ENCODE measurements at places on chromosomes 2 and 18.

- DNase-seq, result no peak
Observed at GRCh38 chr2:2871480-2872308, 505.9 kb downstream of the EIPR1 start.

GRCh38 chr2:187541086-187542085 lies 12.8 kb downstream of the TFPI start:
- DNase-seq, result no peak

- DNase-seq, result no peak
Observed at GRCh38 chr2:1676091-1676912, 68.0 kb downstream of the PXDN start.

DNA sequence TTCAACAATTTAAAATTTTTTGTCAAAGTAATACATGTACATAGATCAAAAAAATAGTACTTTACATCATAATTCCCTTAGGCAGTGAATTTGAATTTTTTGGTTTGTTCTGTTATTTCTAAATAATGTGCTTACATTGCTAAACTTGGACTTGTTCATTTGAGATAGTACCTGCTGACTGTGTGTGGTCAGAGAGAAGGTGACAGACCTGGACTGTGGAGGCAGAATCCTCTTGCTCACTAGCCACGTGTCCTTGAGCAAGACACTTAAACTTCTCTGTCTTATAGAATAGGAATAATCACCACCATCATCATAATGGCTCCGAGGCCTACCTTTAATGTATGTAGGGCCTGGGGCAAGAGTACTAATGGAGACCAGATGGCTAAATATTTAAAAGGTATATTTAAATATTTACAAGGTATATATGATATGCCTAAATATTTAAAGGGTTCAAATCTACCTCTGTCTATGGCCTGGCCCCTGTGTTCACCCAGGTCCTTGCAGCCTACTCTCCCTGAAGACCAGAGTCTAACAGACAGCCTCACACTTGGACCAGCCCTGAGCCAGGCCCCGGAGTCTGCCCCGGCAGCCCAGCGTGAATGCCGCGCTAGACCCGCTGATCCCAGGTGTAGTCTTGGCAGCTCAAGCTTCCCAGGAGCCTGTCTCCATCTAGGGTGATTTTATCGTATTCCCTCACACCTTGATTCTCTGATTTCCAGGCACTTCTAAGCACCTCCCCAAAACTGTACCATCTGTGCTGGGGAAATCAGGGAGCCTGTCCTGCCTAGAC lies 33.5 kb downstream of the ZNF532 start:
- no peak for DNase-seq

GRCh38 chr18:58860747-58861231 lies 3.9 kb upstream of the ZNF532 start:
- no peak for DNase-seq

GRCh38 chr18:78006006-78006773 lies 756.5 kb downstream of the GALR1 start:
- no peak for DNase-seq

- no peak for DNase-seq
Observed at GRCh38 chr2:60880643-60881046, 729 bp upstream of the REL start.

GRCh38 chr2:154243685-154244084 lies 372.0 kb downstream of the GALNT13 start:
- no peak for DNase-seq

GRCh38 chr2:113937501-113937900 lies 47.6 kb downstream of the ACTR3 start:
- DNase-seq, result no peak

- no peak for DNase-seq
Observed at GRCh38 chr2:232330068-232330999, 48.2 kb upstream of the ALPP start.

- DNase-seq, result no peak
Observed at GRCh38 chr2:15147591-15147990, 413.5 kb downstream of the NBAS start.

GRCh38 chr2:34003795-34004194 lies 404.7 kb upstream of the FAM98A start:
- no peak for DNase-seq

DNA sequence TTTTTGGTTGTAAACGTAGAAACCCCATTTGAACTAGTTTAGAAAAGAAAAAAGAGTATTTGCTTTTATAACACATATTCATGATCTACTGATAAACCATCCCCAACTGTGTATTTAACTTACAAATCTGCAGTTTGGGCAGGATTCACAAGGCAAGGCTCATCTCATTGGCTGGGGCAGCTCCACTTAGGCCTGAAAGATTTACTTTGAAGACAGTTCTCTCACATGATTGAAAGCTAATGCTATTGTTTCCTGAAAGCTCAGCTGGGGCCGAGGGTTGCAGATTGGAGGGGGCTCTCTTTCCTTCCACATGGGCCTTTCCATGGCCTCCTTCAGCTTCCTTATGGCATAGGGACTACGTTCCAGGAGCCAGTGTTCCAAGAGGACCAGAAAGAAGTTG lies 47.4 kb downstream of the ARHGAP15 start:
- DNase-seq, result no peak

- DNase-seq, result no peak
Observed at GRCh38 chr2:64742678-64743077, 89.0 kb upstream of the SERTAD2 start.

DNA sequence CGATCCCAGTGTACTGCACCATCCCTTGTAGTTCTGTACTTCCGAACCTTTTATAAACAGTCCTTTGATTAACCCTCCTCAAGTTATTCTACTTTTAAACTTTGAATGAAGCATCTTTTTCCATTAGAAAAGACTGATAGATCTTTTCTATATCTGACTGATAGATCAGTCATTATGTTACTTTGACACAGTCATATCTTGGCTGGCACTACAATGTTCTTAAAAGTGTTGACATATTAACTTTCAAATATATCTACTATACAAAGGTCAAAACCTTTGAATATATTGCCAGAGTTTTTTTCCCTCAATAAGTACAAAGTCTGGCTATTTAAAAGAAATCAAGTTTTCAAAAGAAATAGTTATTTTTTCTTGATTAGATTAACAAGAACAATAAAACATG lies 35.4 kb upstream of the NABP1 start:
- DNase-seq, result no peak

DNA sequence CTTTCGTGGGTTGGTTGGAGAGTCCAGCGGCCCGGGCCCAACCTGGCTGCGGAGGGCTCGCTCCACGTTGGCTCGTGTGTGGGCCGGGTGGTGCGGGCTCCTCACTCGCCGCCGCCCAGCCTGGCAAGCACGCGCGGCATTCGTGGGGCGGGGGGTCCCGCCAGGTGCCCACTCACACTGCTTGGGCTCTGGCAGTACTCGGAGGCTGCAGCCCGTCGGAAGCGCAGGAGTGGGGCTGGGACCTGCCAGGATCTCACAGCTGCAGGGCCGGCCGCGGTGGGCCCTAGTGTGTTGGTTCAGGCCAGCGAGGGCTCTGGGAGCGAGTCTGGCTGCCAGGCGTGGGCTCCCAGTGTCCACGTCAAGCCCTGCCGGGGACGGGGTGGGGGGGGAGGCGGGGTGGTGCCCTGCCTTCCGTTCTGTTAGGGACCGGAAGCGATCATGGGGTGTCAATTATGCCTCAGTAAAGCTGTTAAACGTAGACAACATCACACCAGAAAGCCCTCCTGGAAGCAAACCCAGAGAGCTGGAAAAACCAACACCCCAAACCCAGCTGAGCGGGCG lies 1.0 kb upstream of the HS6ST1 start:
- DNase-seq, result no peak

DNA sequence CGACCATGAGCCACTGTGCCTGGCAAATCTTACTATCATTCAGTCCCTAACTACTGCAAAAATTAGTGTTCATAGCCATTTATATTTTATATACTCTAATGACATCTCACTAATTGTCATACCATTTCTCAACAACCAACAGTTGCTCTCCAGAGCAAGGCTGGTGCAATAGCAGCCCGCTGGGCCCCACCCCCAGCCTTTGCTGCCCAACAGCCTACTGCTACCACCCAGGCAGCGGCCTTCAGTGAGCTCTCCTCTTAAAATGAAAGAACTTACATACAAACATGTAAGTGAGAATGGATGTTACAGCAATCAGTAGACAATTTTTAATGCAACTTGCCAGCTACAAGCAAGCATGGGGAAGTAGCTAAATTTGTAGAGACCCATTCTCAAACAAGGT lies 90.5 kb downstream of the HNRNPLL start:
- no peak for DNase-seq

DNA sequence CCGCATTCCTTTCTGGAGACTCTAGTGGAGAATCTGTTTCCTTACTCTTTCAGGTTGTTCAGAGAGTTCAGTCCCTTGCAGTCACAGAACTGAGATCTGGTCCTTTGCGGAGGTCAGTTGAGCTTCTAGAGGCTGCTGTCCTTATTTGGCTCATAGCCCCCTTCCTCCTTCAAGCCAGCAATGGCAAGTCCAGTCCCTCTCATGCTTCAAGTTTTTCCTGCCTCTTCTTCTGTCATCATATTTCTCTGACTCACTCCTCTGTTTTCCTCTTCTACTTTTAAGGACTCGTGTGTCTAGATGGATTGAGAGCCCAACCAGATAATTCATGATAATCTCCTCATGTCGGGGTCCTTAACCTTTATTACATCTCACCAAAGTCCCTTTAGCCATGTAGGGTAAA lies 173.5 kb upstream of the FOSL2 start:
- no peak for DNase-seq

- DNase-seq, result no peak
Observed at GRCh38 chr2:157291018-157291417, 33.5 kb downstream of the GALNT5 start.

GRCh38 chr2:157538064-157538463 lies 90.6 kb downstream of the ACVR1C start:
- DNase-seq, result no peak

DNA sequence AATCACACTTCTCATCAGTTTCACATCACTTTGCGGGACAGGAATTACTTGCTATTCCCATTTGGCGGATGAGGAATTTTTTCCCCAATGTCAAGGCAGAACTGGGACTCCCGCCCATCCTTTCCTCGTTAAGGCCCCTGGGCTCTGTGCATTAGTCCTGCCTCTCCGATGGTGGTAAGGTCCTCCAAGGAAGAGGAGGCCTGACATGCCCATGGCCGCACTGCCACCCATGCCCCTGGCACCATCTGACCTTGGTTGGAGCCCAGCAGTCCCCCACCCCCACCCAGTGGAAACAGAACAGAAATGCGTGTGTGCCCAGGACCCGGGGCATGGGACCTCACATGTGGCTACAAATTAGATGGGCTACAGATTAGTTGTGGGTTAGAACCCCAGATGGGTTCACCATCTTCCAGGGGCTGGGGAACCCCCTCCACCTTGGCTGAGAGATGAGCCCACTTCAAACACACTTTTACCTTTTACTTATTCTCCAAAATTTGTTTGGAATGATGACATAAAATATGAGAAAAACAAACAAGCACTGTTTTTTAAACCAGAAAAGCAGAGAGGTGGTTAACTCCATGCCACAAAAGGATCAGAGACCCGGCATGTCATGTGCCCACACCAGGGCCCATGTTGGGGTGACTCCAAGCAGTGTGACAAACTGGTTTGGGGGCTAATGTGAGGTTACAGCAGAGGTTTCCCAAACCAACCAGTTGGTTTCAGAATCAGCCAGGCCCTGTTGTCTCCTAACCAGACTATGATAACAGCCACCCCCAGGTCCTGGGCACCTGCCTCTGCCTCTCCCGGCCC lies 11.0 kb upstream of the DUSP2 start:
- DNase-seq, result no peak

GRCh38 chr2:163715199-163715598 lies 20.6 kb downstream of the FIGN start:
- DNase-seq, result no peak

DNA sequence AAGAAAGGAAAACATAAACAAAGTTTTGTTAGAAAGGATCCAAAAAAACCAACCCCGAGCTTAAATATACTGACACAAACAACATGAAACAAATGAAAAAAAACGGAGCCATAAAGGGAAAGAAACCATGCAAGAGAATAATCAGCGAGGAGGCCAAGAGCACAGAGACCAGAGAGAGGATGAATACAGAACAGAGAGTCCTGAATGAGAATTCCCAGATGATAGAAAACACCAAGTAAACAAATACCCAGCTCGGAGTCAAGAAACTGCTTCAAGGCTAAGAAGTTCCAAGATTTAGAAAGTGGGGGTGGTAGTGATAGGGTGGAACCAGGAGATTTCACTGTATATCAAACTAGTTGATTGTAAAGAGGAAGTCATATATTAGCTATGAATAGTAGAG lies 313.3 kb downstream of the OSR1 start:
- DNase-seq, result no peak

- DNase-seq, result no peak
Observed at GRCh38 chr2:111669928-111670695, 213.9 kb downstream of the ANAPC1 start.

GRCh38 chr2:40416486-40416885 lies 35.4 kb downstream of the SLC8A1 start:
- DNase-seq, result no peak

DNA sequence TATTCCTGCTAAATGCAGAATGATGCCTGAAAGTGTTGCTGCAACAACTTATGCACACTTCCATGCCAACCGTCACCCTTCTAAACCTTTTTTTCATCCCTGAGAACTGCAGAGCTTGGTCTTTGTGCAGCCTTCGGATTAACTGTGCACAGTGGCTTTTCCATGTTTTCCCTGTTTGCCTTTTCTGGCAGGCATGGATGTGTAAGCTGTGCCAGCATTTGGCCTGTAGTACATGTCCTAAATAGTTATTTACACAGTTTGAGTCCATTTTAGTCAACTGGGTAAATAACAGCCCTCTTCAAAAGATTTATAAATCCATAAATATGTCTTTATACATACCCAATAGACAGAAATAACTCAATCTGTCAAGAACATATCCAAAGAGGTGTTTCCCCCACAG lies 31.5 kb downstream of the MEIS1 start:
- DNase-seq, result no peak

DNA sequence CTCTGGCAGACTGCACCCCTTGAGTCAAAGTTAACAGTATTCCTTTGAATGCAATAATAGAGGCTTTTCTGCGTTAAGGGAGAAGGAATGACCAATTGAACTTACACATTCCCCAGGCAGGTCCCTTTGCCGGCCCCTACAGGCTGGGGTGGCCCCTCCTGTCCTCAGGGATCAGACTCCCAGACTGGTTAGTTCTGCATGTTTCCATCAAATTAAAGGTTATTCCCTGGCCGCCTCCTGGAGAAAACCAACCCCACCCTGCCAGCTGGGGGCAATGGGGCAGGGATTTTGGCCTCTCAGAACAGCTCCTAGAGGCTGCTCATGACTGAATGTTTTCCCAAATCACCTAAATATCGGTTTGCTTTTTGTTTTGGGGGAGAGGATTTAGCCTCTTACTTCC lies 199.6 kb downstream of the MGAT5 start:
- no peak for DNase-seq
